Activated T-helper 1 cell treated with anti-CD3 and anti-CD28 coated beads, Interleukin-2, amount 50 U/mL, for 16 hours (primary cell): ENCODE measurements at places on chromosomes 1 and 21.

DNA sequence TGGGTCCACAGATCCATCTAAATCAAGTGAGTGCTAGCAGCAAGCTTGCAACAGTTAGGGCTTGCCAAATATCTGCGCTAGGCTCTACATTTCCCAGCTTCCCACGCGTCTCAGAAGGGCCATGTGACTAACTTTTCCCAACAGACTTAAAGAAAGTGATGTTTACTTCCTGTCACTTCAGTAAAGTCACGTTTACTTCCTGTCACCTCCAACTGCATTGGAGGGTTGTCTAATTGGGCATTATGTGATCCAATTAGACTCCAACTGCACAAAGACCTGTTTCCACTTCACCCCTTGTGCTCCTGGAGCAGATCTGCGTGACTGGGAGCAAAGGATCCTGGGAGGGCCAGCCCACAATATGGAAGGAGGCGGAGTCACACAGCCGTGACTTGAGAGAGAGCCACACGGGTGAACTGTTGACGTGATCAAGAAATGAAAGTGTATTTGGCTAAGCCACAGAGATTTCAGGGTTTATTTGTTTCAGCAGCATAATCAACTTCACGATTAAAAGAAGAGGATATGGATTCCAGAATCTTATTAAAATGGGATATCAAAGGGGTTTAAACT is 77.7 kb downstream of the CYYR1 start:
- DNase-seq = no peak

DNA sequence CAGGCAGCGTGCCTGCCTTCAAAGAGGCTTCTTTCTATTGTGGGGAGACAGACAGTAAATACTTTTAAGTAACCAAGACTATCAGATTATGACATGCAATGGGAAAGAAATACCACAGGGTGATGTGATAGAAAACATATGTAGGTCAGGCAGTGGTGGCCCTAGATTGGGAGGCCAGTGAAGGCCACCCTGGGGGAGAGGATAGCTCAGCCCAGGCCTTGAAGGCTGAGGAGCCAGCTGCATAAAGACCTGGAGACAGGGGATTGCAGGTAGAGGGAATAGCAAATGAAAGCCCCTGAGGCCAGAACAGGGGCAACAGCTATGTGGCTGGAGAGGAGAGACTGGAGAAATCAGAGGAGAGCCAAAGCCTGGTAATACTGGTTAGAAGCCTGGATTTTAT is 4.0 kb downstream of the SOX13 start:
- DNase-seq = no peak

GRCh38 chr1:52520148-52520547 is 32.7 kb downstream of the TUT4 start:
- no peak for DNase-seq

DNA sequence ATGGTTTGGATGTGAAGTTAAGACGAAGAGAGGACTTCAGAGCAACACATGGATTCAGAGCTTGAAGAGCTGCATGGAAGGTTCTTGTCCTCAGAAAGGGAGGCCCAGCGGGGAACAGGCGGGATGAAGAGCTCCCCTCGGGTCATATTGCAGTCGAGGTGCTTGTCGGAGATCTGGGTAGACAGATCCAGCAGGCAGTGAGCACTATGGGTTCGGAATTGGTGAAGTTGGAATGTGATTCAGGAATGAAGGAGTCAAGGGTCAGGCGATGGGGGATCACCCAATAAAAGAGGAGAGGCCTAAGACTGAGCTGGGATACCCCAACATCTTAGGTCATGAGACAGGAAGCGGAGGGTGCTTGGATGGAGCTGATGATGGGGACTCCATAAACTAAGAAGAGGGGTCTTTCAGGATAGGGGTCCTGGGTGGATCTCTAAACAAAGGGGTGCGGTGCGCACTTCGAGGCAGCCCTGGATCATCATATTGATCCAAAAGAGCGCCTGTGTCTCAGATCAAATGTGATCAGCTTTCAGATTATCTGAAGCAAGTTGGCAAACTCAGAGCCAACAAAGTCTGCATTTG is 176.3 kb upstream of the VAMP3 start:
- no peak for DNase-seq

- no peak for DNase-seq
These were observed 190.3 kb upstream of the ZC3H12A start for GRCh38 chr1:37284053-37284452.

DNA sequence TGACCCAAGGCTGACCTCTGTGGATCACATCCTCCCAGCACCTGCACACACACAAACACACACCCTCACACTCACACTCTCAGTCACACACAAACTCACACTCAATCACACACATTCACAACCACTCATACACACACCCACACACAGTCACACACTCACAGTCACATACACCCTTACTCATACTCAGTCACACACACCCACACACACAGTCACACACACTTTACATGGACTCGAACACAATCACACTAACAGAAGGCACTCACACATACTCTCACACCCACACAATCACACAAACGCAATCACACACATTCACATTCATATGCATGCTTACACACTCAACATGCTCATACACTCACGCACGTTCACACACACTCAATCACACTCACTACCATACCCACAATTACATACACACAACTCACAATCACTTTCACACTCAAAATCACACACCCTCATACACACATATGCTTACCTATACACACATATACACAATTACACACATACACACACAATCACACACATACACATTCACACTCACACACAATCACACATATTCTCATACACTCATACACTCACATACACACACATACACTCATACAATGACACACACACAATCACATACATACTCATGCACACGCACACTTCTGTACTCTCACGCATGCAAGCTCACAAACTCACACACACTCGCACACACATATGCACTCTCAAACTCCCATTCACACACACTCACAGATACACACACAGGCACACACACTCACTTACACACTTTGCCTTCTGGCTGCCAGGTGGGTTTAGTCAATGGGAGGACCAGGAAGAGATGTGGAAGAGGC is 6.1 kb downstream of the MEGF6 start:
- no peak for DNase-seq

DNA sequence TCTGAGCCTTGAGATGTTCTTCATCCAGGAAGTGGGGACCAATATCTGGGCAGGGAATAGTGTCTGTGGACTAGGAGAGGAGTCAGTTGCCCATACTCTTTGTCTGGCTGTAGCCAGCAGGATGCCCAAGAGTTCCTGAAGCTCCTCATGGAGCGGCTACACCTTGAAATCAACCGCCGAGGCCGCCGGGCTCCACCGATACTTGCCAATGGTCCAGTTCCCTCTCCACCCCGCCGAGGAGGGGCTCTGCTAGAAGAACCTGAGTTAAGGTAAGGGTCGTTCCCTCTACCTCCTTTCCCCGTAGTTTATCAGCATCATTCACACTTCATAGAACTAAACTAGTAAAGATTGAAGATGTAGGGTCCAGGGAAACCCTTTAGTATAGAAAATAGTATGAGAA is 3.4 kb upstream of the PPOX start:
- DNase-seq = no peak
